ENCODE measurements at places on chromosomes 4 and X. TPM values are rescaled to one million over a fixed set of nuclear protein-coding genes. Genes with fewer than 3 reads are reported as not detected.

- peak; percentile 3 for DNase-seq
Observed at GRCh38 chrX:15680401-15680800, 15.8 kb upstream of the CLTRN start.

- DNase-seq: no peak
Observed at GRCh38 chr4:158884280-158884679, 115.5 kb downstream of the FNIP2 start.

CFAP47 gene
- not detected for total RNA-seq

ARL9 gene
- 0.13 TPM for total RNA-seq
